HepG2 (cell line): ENCODE measurements at places on chromosomes 7 and 10.

DNA sequence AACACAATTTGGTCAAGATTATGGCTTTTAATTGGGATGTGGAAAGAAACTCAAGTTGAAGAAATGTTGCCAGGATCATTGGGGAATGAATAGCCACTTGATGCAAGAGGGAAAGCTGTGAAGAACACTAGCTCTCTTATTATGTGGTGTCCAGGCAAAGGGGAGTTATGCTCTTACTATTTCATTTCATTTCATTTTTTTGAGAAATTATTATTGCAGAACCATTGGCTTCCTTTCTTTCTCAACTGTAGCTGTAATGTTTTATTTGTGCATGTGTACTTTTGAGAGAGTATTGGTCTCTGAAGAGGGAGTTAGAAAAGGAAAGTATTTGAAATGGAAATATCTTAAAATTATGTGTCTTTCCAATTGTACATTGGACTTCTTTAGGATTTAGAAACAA lies 312.6 kb upstream of the BMPER start:
- DNase-seq: no peak

- no peak for DNase-seq
These were observed 47.4 kb downstream of the TNS3 start for GRCh38 chr7:47534322-47535034.

DNA sequence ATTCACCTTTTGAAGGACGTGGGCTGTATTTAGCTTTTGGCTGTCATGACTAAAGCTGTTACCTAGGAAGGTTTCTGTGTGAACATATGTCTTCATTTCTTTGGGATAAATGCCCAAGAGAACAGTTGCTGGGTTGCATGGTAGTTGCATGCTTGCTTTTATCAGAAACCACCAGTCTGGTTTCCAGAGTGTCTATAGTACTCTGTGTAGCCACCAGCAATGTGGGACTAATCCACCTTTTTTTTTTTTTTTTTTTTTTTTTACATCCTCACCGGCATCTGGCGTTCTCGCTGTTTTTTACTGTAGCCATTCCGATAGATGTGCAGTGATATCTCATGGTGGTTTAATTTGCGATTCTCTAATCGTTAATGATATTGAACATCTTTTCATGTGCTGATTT lies 297.8 kb downstream of the SDK1 start:
- DNase-seq: no peak

DNA sequence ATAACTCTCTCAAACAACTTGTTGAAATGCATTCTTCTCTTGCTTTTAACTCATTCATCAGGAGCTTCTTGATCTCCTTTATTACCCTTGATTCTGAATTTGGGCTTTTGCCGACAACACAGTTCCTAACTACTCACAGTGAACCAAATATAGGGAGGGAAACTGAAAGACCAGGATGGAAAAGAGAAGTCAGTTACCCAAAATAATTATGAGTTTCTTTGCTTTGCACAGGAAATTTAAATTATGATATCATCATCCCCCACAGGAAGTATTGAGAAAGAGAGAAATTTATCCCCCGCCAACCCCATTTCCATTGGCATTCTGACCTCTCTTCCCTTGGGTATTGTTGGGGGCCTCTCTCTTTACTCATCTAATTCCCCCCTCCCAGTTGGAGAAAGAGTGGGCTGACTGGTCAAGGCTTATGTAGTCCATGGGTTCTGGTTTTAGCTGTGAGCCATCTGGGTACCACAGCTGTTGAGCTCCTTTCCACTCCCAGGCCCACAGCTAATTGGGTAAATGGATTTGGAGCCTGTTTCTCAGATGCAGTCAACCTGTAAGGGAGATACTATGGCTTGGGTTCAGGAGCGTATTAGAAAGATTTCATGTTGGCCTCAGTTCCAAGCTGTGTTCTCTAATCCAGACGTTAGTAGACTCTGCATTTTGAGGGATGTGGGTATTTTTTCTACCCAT lies 109.0 kb downstream of the FZD1 start:
- DNase-seq: no peak

GRCh38 chr10:35184527-35185171 lies 58.0 kb downstream of the CREM start:
- DNase-seq: no peak

DNA sequence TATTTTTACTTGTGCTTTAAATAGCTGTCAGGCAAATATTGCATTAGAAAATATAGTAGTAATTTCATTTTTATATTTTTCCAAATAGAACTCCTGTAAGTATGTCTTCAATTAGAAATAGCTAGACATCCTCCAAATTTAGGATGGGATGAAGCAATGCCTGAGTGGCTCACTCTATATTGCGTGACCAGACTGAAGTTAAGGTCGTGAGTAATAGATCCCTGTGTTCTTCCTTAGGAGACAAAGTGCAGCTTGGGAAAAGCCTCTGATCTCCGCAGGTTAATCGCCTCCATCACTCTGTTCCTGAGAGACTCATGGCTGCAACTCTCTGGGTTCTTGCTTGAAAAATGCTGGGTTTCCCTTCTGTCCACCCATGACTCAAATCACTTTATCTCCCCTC lies 484.8 kb upstream of the ANKRD30A start:
- DNase-seq: no peak

DNA sequence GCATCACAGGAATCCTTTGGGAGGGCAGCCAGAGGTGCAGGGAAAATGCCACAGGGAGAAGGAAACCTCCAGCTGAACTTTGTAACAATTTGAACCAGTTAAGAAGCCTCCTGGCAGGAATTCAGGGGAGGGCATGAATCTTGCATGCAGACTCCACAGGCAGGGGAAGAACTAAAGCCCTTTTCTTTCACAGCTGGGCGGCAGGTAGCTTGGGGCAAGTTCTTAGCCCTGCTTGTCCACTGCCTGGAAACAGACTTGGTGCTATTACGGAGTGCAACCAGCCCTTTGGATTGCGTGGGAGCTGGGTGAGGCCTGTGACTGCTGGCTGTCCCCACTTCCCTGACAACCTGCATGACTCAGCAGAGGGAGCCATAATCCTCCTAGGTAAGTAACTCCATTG lies 51.7 kb upstream of the ADAM12 start:
- no peak for DNase-seq
